ENCODE measurements at places on chromosomes 2 and 18.

DNA sequence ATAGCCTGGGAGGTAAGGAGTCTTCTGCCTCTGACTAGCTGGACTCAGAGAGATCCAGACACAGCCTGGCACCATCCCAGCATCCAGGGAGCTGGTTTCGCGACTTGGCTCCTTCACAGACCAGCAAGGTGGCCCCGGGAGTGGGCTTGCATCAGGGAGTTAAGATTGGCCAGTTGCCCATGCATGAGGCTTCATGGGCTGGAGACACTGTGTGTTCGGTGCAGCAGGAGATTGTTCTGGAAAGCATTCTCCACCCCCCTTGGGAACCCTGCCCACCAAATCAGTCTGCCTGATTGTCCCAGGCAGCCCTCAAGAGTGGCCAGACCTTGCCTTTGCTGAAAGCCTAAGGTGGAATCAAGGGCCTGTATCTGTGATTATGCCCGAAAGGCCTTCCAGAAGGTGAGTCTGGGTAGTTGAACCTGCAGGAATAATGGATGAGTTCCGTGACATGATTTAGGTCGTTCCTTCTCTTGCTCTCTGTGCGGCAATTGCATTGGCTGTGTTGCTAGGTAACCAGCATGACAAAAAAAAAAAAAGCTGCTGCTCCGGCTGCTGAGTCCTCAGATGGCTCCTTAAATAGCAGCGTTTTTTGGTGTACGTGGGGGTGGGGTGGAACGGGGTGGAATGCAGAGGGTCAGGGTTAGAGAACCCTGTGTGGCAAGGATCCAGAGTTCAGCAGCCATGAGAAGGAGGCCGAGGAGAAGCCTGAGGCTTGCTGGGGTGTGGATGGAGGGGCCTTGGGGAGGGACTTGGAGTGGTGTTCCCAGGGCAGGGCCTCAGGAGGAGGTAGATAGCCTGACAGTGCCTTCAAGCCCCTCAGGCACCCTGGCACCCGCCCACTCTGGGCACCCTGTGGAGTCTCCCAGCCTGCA is 93.0 kb upstream of the MCFD2 start:
- DNase-seq: no peak

DNA sequence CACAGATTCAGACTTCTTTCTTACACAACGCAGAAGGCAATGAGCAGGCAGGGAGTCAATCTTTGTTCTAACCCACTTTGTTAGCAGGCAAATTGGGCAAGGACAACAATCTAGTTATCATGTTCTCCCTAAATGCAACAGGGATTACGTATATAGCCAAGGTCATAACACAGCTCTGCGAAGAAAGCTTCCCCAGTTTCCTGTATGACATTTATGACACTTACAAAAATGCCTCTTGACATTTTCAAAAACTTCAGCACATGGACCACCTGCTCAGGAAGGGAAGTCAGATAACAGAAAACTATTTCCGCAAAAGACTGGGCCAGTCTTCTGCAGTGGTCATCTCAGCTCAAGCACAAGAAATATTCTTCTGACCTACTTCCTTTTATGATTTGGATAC is 106.1 kb downstream of the IRS1 start:
- no peak for DNase-seq

DNA sequence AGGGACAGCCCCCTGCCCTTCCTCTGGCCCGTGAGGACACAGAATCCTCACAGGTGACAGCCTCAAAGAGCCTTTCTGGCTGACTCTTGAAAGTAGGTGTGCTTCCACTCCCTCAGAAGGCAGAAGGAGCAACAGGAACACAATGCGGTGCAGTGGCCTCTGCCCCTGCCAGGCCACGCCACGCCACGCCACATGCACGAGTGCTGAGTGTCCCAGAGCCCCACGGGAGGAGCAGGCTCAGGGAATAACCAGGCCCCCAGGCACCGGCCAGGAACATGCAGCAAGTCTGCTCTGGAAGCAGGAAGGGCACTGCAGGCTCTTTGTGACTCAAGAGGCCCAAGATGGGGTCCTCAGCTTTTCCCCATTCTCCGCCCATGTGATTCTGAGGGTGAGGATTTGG is 18.1 kb upstream of the CCDC74B start:
- no peak for DNase-seq

- no peak for DNase-seq
Measured at GRCh38 chr2:207048416-207048815, 109.1 kb downstream of the CPO start.

GRCh38 chr2:8090748-8091700 is 590.8 kb upstream of the ID2 start:
- DNase-seq: peak; percentile 67

All from activated naive CD4-positive, alpha-beta T cell treated with Interleukin-2 at 50 U/mL for 16 hours (primary cell).